MCF 10A (cell line): ENCODE measurements at places on chromosomes 7 and 10. TPM values are rescaled to one million over a fixed set of nuclear protein-coding genes. Genes with fewer than 3 reads are reported as not detected.

The MRLN gene
- total RNA-seq: not detected in 2 replicates

The ABCB1 gene
- total RNA-seq: not detected in 2 replicates

The CCDC7 gene
- total RNA-seq: 6.3 and 9.2 TPM in 2 replicates

The ADAM12 gene
- total RNA-seq: 2.2 and 3.1 TPM in 2 replicates

The POLR3A gene
- 19.1 and 19.8 TPM in 2 replicates for total RNA-seq

The EN2 gene
- total RNA-seq: not detected in 2 replicates

The HOXA2 gene
- 1.2 and 1.4 TPM in 2 replicates for total RNA-seq

The WNT2 gene
- total RNA-seq: not detected in 2 replicates

The AQP1 gene
- 0.71 TPM in 1 of 2 replicates, not detected in the other for total RNA-seq

The HABP2 gene
- not detected in 2 replicates for total RNA-seq

The MYL10 gene
- total RNA-seq: not detected in 2 replicates
